ENCODE measurements at places on chromosomes 11 and 22.

DNA sequence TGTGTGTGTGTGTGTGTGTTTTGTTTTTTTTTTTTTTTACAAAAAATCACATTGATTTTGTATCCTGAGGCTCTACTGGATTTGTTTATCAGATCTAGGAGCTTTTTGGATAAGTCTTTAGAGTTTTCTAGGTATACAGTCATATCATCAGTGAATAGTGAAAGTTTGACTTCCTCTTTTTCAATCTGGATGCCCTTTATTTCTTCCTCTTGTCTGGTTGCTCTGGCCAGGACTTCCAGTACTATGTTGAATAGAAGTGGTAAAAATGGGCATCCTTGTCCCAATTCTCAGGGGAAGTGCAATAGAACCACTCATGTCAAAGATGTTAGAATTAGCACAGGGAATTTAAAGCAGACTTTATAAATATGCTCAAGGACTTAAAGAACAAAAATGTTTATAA is 32.6 kb upstream of the PRDM11 start:
- H3K4me1 ChIP-seq = no peaks in the 10 kb centered on the region
- H3K36me3 ChIP-seq = no peaks in the 10 kb centered on the region
- H3K27ac ChIP-seq = no peak overlapping the region
- H3K4me3 ChIP-seq = no peak overlapping the region
- DNase-seq = no peak
- H3K27me3 ChIP-seq = no peaks in the 10 kb centered on the region

GRCh38 chr11:67351275-67352005 is 1.9 kb downstream of the POLD4 start:
- no peaks in the 10 kb centered on the region for H3K27me3 ChIP-seq
- peaks cover 20% of the 10 kb centered on the region for H3K4me1 ChIP-seq
- H3K4me3 ChIP-seq = peak overlapping the region; percentile 76
- peak overlapping the region; percentile 100 for H3K27ac ChIP-seq

DNA sequence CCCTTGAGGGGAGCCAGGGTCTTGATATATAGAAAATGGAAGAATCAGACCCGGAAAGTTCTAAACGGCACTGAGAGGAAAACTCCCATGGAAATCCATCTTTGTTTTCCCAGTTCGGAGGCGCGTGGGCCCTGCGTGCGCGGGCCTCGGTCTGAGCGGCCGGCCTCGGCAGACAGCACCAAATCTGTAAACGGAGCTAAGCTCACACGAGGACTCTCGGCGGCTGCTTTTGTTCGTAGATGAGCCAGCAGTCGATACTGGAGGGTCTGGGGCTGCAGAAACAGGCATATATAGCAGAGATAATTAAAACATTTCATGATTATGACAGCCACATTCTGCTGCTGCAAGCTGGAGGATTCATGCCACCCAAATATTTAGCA is 68.5 kb upstream of the PPARA start:
- H3K4me1 ChIP-seq = peaks cover 50% of the 10 kb centered on the region
- H3K27me3 ChIP-seq = no peaks in the 10 kb centered on the region
- H3K36me3 ChIP-seq = no peaks in the 10 kb centered on the region

- peak overlapping the region; percentile 80 for H3K4me3 ChIP-seq
- H3K36me3 ChIP-seq = peaks cover 9% of the 10 kb centered on the region
- H3K27ac ChIP-seq = peak overlapping the region; percentile 100
- H3K4me1 ChIP-seq = peaks cover 21% of the 10 kb centered on the region
- H3K27me3 ChIP-seq = no peaks in the 10 kb centered on the region
Observed at GRCh38 chr11:65498042-65498726, 661 bp upstream of the MALAT1 start.

GRCh38 chr22:50417411-50418210 is 57.2 kb downstream of the SBF1 start:
- no peak overlapping the region for H3K27ac ChIP-seq
- H3K4me1 ChIP-seq = no peaks in the 10 kb centered on the region
- H3K4me3 ChIP-seq = no peak overlapping the region
- H3K36me3 ChIP-seq = peaks cover 50% of the 10 kb centered on the region
